Stimulated activated CD8-positive, alpha-beta memory T cell treated with anti-CD3 and anti-CD28 coated beads, Interleukin-2, amount 100 ng/mL, for 1 hour (primary cell): ENCODE measurements at places on chromosomes 6 and 20.

GRCh38 chr6:26295691-26296555, 69.1 kb upstream of the BTN3A2 start:
- no peak for DNase-seq

DNA sequence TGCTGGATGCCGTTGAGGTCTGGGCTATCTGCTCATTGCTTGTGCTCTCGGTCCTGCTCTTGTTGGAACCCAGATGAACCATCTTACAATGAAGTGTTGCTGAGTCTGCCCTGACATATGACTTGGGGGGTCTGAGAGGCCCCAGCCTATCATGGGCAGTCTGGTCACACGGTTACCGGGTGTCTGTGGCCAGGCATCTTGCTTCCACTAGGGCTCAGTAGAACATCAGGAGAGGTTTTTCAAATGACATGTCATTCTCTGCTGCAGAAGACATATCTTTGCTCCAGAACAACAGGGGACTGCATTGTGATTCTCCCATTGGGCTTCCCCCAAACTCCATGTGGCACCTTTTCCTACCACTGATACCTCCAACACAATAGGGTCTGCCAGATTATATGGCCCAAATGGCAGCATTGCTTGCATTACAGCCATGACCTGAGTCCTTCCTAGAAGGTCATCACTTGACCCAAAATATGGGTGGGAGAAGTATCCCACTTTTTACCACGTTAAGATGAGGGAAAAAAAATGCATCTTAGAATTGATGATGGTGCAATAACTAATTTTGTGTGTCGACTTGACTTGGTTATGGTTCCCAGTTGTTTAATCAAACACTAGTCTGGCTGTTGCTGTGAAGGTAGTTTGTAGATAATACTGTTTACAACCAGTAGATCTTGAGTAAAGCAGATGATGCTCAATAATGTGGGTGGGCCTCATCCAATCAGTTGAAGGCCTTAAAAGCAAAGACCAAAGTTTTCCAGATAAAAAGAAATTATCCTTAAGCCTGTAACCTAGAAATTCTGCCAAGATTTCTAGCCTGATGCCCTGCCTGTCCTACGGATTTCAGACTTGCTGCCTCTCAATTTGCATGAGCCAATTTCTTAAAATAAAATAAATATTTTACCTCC, 241.0 kb downstream of the QKI start:
- no peak for DNase-seq

DNA sequence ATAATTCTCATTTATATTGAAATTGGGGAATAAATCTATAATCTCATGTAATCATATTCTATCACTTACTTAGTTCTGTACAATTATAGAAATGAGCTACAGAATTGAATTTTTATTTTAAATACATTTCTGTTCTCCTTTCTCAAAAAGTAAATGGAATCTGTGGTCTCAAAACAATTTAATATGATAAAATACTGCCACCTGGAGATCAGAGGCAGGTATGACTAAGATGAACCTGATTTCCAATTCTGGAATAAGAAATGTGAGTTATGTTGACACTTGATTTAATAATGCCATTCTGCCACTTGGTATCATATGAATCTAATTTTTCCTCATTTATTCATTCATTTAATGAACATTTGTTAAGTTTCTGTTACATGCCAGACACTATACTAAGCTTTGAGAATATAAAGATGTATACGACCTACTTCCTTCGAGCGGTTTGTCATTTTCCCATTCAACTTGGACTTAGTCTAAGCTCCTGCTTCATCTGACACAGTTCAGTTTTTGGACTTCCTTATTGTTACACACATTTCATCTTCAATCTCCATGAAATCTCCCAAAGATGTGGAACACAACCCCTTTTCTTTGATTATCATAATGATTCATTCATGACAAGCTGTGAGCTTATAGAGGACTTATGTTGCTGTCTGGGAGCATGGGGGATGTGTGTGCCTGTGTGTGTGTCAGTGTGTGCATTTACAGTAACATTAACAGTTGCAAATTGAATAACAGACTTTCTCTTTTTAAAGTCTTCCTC, 7.5 kb upstream of the CCDC28A start:
- no peak for DNase-seq

GRCh38 chr20:732727-733126, 35.6 kb downstream of the SLC52A3 start:
- DNase-seq = no peak

DNA sequence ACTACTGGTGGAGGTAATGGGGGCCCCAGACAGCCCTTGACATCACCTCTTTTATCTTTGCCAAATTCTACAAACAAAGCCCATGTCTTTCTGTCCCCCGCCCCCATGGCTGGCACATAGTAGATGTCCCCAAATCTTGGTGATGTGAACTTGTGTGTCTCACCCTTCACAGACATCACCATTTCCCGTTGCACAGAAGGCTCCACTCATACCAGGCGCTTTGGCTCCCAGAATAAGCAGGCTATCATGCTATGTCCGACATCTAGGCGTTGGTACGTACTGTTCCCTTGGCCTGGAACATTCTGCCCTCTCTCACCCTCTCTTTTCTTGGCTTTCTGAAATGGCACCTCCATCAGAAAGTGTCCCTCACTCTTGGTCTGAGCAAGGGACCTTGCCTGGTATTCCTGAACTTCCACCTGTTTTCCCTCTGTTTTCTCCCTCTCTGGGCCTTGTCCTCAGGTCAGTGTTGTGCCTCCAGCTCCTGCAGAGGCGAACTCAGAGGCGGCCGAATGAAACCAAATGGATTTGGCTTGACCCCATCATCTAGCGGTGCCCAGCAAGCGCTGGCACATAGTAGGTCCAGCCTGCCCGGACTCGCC, 968 bp upstream of the CCN5 start:
- DNase-seq = no peak

DNA sequence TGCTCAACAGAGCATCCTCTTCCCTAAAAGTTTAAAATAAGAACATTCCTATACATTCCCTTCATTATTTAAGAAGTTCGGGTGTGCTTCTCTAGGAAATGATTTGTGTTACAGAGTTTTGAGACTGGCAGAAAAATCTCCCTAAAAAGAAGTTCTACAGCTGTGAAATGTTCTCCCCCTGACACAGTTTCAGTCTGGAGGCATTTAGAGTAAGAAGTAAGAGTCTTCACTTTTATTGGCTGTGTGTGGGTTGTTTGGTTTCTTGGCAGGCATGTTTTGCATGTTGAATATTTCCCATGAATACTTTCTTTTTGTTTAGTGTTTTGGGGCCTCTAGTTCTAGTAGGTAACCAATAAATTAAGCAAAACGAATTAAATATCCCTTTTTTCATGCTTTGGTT, 195.9 kb downstream of the TENT5A start:
- no peak for DNase-seq

DNA sequence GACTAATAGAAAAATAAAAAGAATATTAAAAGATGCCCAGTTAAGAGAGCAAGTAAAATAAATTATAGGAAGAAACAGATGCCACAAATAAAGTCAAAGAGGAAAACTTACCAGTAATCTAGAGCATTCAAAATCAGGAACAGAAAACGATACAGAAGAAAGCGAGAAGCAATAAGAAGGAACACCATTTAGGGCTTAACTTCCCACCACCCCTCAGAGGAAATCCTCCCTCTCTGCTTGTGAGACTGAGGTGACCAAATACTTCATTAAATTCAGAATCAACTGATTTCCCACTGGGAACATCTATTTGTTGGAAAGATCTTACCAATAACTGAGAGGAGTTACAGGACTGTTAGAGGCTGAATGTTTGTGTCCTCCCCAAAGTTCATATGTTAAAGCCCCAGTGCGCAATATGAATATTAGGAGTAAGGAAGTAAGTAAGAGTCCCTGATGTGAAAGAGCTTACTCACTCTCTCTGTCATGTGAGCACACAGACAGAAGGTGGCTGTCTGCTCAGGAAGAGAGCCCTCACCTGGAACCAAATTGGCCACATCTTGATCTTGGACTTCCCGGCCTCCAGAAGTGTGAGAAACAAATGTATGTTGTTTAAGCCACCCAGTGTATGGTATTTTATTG, 19.5 kb downstream of the KATNA1 start:
- DNase-seq = no peak

DNA sequence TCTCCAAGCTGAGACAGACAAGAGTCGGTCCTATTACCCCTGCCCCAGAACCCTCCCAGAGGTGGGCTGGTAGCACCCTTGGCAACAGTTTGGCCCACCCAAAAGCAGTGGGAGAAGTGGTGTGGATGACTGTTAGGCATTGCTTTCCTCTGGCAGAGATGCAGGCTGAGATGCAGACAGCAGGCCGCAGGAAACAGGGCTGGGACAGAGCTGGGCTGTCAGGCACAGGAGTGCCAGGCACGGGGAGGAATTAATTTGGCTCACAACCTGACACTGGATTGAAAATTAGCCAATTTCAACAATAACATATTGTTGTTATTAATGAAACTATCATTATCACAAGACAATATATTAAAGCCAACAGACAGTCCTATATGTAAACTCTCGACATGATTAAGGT, 15.7 kb upstream of the SIRT5 start:
- no peak for DNase-seq

GRCh38 chr6:67102743-67103142, 1395.7 kb upstream of the EYS start:
- DNase-seq = no peak

DNA sequence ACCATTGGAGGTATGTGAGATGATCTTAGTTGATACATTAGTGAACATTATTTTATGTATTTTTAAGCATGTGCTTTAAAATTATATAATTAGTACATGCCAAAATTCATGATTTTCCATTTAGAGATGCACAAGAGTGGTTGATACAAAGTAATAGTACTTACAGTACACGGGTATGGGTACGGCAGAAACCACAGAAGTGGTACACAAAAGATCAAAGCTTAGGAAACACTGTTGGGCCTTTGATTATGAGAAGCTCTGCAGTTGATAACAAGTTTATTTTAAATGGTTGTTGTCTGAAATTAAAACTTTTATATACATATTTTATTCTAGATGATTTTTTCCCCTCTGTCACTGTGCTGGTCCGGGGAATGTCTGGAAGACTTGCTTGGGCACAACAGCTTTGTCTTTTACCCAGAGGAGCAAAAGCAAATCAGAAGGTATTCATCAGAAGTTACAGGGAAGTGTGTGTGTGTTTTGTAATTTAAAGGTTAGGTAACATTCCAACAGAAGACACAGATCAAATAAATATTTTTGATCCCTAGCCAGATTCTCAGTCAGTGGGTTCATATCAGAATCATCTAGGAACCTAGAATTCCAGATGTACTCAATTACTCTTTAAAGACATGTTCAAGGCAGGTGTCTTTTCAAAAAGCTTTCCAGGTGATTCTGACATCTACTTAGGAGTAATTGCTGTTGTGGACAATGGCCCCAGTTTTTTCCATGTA, 32.5 kb upstream of the ADIG start:
- no peak for DNase-seq
